Pancreas (tissue), 10 donors: ENCODE measurements at places on chromosomes 6 and 20. TPM values are rescaled to one million over a fixed set of nuclear protein-coding genes. Genes with fewer than 3 reads are reported as not detected.
A peak's percentile ranks its signal among the peaks of the same experiment; 100 is the strongest.

The KCNS1 gene
- total RNA-seq, result 0.55 TPM

DNA sequence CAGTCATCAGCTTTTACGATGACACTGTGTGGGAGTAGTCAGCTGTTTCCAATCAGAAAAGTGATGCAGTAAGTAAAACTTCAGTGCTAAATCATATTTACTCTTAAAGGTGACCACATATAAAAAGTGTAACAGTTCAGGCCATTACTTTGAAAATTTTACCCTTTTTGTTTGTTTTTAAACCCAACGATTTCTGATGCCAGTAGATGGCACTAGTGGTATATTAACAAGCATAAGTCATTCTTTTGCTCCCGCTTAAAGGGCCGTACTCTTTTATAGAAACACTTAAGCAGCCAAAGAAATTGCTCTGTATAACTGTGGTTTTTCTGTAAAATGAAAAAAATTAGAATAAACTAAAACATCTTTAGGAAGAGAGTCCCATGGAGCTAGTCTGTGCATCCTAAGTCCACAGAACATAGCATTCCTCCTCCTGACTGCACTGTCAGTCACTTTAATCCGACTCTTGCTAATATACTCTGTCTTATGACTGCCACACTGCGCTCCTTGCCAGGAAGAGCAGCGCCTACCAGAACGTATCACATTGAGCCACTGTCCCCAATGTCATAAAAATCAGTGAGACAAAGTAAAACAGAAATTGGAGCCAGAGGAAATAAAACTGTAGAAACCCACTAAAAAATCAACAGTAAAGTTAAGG is 25.0 kb downstream of the HEBP2 start:
- no peak for DNase-seq

GRCh38 chr20:56778765-56779195 is 149.7 kb downstream of the TFAP2C start:
- no peak for DNase-seq

The PSMB9 gene
- total RNA-seq, result 5.8 TPM

The HLA-DQA1 gene
- total RNA-seq, result 2.4 TPM

GRCh38 chr6:89575562-89575960 is 63.0 kb downstream of the LYRM2 start:
- no peak for DNase-seq

The PCSK2 gene
- 5.4 TPM for total RNA-seq

The SUMO4 gene
- 0.28 TPM for total RNA-seq

GRCh38 chr20:24382743-24383142 is 86.7 kb upstream of the SYNDIG1 start:
- DNase-seq, result peak; percentile 18

- no peak for DNase-seq
Measured at GRCh38 chr20:58377766-58378401, 11.1 kb upstream of the VAPB start.

- no peak for DNase-seq
Measured at GRCh38 chr6:129105793-129106192, 222.9 kb downstream of the LAMA2 start.

DNA sequence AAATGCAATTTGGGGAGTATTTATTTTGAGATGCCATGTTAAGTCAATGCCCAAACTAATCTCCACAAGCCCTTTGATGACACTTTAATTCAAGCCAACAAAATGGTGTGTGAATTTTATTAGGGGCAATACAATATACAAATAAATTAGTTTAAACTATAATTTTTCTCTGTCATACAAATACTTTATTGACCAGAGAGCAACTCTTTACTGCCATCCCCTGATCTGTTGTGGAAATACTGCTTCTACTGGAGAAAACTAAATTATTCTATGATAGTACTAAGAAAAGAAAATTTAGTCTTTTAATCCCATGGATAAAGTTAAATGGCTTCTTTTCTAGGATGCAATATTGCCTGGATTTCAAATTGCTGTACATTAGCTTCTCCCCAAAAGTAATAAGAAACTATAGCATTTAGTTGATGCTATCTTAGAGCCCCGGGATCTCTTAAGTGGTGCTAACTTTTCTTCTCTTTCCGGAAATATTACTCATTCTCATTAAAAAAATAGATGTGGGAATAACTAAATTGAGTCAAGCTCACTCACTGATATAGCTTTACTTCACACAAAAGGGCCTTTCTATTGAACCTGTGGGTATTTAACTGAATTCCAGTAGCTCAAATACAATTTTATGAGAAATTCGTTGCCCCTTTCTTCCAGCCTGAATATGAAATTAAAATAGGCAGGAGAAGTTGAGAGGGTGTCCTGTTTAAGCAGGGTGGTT is 49.2 kb downstream of the SMPDL3A start:
- DNase-seq, result no peak

The COL21A1 gene
- total RNA-seq, result 0.64 TPM

DNA sequence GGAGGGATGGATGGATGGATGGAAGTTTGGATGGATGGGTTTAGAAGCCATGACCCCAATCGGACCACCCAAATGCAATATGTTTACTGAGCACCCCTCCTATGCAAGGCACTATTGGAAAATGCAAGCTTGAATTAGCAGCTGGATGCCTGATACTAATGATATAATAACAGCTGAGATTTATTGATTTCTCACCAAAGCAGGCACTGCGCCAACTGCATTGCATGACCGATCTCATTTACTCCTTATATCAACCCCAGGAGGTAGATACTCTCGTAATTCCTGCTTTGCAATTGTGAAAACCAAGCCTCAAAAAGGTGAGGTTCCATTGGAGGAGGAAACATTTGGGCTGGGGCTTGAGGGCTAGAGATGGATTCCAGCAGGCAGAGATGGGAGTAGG is 89.7 kb downstream of the KCNB1 start:
- peak; percentile 45 for DNase-seq
